Aorta (tissue), 5 donors: ENCODE measurements at places on chromosomes 5 and 9. TPM values are rescaled to one million over a fixed set of nuclear protein-coding genes. Genes with fewer than 3 reads are reported as not detected.
A peak's percentile ranks its signal among the peaks of the same experiment; 100 is the strongest.

- DNase-seq: no peak
Measured at GRCh38 chr5:153767221-153768188, 271.2 kb downstream of the FAM114A2 start.

The SLC1A3 gene
- polyA plus RNA-seq: 0.61 TPM

GRCh38 chr9:109510506-109510905, 12.4 kb upstream of the PTPN3 start:
- DNase-seq: no peak

The NR5A1 gene
- polyA plus RNA-seq: not detected

- no peak for DNase-seq
Measured at GRCh38 chr5:79886456-79886855, 104.6 kb downstream of the MTX3 start.

- DNase-seq: no peak
Measured at GRCh38 chr5:139709582-139710318, 61.6 kb downstream of the CXXC5 start.

DNA sequence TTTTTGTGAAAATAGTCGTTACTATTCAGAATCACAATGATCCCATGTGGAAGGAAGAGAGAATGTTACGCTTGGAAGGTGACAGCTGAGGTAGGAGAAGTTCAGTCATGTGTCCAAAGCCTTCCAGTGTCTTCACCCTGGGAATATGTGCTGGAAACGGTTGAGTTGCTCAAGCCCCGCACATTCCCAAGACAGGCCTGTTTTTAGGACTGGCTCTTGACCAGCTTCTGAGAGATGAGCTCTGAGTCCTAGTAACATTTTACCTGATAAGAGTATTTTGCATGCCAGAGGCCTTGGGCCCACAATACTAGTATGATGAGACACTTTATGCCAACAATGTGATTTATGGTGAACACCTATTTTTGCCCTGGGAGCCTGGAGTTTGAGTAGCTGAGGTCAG, 101.7 kb downstream of the LMNB1 start:
- DNase-seq: no peak

The CDKN2B-AS1 gene
- polyA plus RNA-seq: 0.97 TPM

GRCh38 chr5:172113036-172113435, 75.0 kb downstream of the STK10 start:
- DNase-seq: no peak

DNA sequence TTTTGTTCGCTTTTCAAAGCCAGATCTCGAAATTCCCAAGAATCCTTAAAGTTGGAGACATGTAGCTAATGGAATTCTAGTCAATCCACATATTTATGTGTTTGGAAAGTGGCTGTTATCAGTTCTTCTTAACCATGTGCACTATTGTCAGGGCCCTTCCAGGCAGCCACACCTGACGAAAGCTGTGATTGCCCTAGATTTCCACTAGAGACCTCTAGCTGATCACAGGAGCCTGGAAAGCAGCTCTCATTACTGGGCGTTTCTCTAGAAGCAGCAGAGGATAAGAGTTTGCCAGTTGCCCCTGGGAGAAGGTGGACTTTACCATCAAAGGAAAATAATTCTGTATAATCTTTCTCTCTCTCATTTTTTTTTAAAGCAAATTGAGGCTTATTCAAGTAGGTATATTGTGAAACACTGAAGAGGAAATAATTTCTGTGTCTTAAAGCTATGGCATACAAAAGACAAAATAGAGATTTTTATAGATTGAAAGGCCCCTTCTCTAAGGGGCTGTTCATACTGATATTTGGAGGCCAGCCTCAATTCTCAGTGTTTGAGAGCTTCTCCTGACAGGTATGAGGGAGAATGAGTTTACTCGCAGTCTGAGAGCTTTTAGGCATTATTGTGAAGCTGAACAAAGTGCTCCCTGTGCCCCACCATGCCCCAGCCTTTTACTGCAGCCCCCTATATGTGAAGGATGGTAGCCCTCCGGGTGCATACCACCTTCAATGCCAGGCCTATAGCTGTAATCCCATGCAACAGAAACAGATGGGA, 405.4 kb upstream of the ACTBL2 start:
- peak; percentile 41 for DNase-seq

The STXBP1 gene
- 6.6 TPM for polyA plus RNA-seq

DNA sequence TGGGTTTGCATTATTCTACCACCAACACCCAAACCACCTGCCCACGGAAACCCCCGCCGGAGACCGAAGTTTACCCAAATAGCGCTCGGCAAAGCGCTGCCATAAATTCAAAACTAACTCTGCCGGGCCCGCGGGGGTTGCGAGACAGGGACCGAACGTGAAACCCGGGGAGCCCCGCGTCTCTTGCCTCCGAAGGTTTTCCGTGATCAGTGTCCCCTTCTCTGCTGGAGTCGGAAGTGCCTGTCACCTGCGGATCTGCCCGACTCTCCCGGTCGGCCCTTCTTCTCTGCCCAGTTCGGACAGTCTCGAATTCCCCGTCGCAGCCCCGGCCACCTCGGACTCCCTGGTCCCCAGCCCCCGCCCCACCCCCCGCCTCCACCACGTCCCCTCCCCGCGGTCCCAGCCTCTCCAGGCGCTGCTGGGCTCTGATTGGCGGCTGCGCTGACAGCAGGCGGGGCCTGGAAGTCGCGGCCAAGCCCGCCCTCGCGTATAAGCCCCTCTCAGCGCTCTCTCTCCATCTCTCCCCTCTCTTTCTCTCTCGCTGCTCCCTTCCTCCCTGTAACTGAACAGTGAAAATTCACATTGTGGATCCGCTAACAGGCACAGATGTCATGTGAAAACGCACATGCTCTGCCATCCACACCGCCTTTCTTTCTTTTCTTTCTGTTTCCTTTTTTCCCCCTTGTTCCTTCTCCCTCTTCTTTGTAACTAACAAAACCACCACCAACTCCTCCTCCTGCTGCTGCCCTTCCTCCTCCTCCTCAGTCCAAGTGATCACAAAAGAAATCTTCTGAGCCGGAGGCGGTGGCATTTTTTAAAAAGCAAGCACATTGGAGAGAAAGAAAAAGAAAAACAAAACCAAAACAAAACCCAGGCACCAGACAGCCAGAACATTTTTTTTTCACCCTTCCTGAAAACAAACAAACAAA, at the start of gene RORB:
TSS of gene RORB (plus strand) at position 517 of the 929 bp plus-strand sequence. CDS start 642 bp downstream, outside the sequence.
- peak; percentile 84 for DNase-seq

DNA sequence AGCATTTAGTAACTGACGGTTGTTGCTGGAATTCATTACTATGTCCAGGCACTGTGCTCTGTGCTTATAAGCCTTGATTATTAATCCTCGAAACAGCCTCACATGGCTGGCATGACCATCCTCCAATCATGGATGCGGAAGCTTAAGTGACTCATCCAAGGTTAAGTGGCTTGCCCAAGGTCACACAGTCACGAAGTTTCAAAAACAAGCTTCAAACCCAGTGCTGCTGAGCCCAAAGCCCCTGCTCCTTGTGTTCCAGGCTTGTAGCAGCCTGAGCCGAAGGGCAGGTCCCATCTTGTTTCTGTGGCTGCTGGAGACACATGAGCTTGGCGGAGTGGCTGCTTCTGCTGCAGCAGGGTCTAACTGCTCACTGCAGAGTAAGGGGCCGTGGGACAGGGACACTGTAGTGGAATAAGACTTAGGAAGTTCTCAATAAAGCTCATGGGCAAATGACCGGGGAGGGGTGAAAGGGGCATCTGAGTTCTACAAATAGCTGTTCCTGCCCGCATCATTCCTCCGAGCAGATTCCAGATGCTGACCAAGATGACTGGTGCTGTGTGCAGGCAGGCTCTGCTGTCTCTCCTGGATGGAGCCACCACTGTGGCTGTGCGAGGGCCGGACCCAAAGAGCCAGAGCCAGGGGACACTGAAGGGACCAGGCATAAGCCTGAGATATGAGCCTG, 32.4 kb downstream of the WHRN start:
- DNase-seq: no peak

DNA sequence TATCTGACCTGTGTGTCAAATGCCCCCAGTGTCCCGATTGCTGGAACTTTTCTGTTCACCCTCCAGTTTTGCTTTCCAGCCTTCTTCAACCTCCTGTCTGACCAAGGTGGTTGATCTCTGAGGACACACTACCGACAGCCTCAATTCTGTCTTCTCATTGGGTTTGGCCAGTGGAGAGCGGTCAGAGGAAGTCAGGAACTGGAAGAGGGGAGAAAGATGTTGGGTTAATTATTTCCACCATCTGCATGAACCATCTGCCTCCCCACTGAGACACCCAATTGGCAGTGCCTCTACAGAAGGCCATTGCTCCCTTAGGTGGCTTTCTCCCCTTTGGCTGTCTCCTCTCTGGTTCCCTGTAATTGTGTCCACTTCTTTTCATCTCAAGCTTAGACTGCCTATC, 154.3 kb upstream of the RAI14 start:
- DNase-seq: no peak

DNA sequence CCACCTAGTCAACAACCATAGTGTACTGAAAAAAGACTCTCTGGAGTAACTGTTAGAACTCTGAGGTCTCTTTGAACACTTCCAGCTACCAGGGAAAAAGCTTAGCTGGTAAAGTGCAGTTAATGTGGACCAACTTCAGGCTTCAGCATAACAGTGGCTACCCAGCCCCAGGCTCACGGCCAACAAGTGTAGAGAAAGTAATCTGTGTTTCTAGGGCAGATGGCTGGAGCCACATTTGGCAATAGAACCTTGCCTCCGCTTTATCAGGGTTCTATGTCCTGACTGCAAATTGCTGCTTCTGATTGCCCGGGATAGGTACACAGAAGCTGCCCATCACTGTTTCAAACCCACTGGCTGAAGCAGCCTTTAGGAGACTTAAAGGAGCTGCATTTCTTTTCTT, 76.0 kb upstream of the SIMC1 start:
- no peak for DNase-seq

DNA sequence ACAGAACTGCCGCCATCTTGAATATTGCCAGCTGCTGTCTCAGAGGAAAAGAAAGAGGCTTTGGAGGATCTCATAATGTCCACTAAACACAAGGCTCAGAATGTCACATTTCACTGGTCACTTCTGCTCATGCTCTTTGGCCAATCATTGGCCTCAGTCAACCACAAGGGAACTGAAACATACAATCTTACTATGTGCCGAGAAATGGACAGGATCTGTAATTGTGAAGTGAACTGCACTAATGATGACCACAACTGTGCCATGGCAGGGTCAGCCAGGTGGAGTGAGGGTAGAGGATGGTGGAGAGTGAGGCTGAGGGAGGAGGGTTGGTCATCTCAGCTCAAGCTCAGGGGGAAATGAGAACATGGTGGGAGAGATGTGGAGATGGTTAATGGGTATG, 32.8 kb downstream of the GDNF start:
- no peak for DNase-seq

The RNF183 gene
- polyA plus RNA-seq: not detected

DNA sequence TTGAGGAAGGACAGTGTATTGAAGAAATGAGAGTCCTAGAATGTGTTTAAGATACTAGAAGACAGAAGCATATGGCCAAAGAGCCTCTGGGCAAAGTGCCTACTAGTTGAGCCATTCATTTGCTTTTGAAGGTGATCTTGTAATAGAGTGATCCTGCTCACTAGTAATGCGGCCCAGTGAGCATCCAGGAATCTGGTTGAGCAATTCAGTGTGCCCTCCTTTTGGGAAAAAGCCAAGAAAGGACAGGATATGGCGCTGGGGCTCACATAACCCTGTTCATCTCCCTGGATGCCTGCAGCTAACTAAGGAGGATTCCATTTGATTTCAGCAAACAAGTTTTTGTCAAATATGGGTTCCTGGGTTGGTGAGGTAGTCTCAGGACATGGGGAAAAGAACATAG, 16.3 kb downstream of the ADAM19 start:
- DNase-seq: no peak

- DNase-seq: no peak
Measured at GRCh38 chr5:24720743-24721142, 76.0 kb upstream of the CDH10 start.

The GDNF gene
- not detected for polyA plus RNA-seq

DNA sequence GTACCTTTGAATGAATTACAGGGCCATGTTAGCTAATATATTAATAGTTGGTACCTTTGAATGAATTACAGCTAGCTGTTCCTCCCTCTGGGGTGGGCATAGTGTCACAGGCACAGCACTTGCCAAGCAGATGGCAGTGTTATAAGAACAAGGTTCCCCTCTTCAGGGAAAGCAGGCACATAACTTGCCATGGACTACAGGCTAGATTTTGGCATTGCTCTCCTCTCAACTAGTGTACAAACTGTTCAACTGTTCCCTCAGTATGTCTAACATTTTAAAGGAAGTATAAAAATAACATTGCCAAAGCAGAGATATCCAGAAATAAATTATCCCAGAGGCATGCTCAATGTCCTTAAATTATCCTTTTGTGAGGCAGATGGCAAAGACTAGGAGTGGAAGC, 33.7 kb downstream of the ABITRAM start:
- DNase-seq: no peak

GRCh38 chr5:3364941-3365340, 230.7 kb upstream of the IRX1 start:
- no peak for DNase-seq

DNA sequence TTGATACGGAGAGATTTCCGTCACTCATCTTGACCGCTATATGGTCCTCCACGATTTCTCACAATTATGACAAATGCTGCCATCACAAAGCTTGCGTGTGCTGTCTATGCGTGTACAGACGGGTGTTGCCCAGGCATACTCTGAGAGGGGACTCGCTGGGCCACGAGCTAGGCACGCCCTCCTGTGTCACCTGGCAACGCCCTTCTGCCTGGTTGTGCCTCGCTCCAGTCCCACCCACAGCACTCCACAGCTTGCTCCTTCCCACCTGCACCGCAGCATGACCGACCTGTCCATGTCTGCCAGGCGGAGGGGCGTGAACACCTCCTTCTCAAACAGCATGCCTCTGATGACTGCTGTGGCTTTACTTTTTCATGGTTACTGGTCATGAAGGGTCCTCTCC, 55.6 kb downstream of the CAMSAP1 start:
- no peak for DNase-seq

- no peak for DNase-seq
Measured at GRCh38 chr5:56012281-56012963, 17.7 kb upstream of the IL6ST start.

The ISCA1 gene
- 53.6 TPM for polyA plus RNA-seq

DNA sequence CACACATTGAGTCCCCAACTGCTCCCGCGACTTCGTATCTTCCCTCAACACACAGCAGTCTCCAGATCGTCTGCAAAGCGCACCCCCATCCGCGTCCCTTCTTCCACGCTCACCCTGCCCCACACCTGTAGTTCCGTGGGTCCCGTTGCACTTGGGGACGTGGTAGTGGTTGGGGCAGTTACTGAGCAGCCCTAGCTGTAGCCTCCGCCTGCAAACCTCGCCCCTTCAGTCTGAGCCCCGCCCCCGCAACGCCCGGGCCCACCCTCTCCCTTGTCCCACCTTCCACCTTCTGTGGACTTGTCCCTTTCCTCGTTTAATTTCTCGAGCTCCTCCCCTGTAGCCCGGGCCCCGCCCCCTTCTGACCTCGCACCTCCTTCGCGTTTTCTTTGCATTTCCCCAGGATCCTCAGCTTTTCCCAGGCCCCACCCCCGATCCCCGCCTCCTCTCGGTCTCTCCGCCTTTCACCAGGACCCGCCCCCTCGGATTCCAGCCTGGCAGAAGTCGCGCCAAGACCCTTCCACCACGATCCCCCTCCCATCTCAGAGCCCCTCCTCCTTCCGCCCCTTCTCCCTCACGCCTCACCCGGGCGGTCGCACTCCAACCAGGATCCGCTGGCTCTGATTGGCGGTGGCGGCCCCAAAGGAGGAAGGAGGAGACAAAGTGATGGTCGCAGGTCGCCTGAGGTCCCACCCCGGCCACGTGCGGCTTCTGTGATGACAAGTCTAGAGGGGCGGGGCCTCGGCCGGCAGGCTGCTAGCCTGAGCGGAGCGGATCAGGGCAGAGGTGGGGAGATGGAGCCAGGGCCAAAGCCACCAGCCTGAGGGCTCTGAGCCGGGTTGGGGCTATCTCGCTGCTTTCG, at the start of gene ATOSB:
TSS of gene ATOSB (minus strand) at position 183 of the 859 bp plus-strand sequence. CDS start 7,588 bp downstream, outside the sequence.
- DNase-seq: peak; percentile 99
